ENCODE measurements at places on chromosomes 7 and 10.

- no peak for DNase-seq
Measured at GRCh38 chr10:34907743-34908430, 92.8 kb upstream of the PARD3 start.

GRCh38 chr7:72403458-72404076 is 8.6 kb downstream of the CALN1 start:
- no peak for DNase-seq

DNA sequence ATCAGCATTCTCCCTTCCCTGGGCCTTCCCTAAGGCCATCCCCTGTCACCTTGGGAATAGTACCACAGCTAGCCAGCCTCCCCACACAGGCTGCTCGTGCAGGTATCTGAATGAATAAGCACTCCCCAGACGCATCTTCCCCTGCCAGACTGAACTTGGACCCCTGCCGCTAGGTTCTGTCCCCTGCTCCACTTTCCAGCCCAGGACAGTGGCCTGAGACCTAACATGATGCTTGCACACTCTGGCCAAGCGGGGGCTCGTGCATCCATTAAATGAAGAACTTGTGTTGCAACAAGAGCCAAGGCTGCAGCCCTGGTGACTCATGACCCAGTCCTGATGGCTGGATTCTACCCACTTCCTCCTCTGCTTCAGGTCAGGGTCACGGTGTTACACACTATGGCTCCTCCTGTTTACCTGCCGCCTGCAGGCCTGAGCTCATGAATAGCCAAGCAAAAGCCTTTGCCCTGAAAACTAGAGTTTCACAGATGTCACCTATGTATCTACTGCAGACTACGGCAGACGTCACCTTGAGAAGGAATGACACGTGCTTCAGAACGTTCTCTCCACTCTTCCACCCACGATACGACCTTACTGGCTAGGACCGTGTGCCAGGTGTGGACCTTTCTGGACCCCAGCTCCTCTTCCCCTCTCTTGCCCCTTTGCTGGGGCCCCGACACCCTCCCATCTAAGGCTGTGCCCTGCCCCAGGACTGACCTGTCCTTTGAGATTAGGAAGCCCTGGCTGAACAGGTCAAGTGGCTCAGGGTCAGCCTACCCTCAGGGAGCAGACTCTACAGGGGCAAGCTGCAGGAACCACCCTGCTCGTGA is 6.5 kb downstream of the ASB13 start:
- DNase-seq, result no peak

DNA sequence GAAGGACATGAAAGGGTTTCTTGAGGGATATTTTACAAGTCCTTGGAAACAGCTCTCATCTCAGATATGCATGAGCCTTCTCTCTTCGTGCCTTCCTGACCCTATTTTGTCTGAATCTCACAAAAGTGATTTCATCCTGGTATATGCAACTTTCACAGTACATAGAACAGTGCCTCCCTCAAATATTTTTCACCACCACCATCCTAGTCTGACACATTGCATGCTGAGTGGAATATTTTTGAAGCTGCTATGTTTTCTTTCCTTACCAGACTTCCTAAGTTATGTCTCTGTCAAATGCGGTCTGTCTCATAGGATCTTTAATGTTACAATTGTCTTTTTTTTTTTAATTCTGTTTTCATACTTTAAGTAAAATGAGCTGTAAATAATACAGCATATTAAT is 673.3 kb upstream of the LRRN3 start:
- DNase-seq, result no peak

DNA sequence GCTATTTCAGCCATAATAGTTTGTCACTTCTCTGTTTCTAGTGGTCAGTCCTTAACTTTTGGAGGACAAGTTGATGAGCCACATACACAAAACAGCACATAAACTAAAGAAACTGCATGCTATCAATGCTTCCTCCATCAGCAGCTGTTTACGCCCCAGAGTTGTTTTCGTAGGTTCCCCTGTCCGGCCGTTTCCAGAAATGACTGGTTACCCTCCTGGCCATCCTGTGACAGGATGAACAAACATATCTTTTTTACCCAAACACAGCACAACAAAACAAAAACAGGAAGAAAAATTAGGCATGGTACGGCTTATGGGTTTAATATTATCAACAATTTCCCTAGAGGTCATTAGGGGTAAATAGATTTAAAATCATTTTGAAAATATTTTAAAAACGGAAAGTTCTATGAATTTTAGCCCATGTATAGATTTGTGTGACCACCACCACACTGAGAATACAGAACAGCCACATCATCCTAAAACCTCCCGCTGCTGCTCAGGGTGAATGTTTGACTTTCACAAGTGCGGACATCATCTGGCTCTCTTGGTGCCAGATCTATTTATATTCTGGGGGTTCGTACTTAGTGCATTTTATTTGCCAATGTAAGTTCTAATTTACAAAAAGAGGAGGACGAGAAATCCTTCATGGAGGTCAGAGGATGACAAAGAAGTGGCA is 74.8 kb downstream of the HIPK2 start:
- DNase-seq, result no peak

GRCh38 chr10:11678074-11678793 is 63.9 kb upstream of the ECHDC3 start:
- DNase-seq, result no peak

DNA sequence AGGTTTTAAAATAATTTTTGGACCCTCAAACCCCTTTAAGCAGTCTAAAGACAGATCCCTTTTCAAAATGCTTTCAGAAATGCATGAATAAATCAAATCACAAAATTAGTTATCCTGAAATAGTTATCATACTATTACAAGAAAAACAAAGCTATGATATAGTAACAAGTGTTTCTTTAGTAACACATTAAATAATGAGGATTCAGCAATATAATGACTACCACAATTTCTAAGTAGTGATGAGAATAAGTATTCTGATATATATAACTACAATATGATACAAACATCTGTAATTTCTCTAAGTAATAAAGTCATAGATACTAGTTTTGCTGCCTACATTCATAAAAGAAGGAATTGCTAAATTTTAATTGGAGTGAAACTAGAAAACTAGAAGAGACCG is 53.0 kb upstream of the TMEM168 start:
- no peak for DNase-seq

Data from NCI-H1930 (cell line).